ENCODE measurements at places on chromosomes 2 and 18. TPM values are rescaled to one million over a fixed set of nuclear protein-coding genes. Genes with fewer than 3 reads are reported as not detected.

C2orf72 gene
- total RNA-seq: 0.08 TPM

DNA sequence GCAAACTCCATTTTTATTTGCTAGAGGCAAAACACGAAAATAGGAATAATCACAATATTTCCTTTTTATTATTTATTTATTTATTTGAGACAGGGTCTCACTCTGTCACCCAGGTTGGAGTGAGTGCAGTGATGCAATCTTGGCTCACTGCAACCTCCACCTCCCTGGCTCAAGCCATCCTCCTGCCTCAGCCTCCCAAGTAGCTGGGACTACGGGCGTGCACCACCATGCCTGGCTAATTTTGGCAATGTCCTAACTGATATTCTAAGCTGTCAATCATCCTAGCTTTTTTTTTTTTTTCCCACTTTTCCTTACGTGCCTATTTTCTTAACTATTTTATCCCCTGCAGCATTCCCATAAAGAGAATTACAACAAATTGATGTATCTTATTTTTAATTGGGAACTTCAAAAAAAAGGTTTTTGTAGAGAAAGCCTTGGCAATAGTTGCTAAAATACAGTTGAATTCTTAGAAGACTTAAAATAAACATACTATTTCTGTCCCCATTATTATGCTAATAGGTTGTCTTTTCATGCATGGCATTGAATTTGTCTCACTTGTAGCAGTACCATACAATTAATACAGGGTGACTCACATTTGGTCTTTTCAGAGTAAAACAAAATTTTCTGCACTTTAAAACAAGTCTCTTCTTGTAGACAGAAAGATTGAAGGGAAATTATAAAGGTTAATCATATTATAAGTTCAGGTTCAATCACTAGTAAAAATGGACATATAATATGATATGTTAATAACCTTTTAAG is 153.5 kb downstream of the SLC39A10 start:
- no peak for DNase-seq

DNA sequence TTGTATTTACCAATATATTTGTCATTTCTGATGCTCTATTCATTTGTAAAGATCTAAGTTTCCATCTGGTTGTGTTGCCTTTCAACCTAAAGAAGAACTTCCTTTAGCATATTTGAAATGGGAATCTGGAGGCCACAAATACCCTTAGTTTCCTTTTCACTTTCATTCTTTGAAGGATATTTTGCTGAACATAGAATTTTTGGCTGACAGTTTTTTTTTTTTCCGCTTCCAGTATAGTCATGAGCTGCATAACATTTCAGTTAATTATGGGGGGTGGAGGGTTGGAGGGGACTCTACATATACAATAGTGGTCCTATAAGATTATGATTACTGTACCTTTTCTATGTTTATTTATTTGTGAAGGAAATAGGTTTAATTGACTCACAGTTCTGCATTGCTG is 83.9 kb downstream of the CERS6 start:
- DNase-seq: no peak

- no peak for DNase-seq
These were observed 147.7 kb downstream of the CTNNA2 start for GRCh38 chr2:79660557-79660956.

GRCh38 chr2:119257198-119257597 is 33.6 kb downstream of the STEAP3 start:
- no peak for DNase-seq

Data from right atrium auricular region (tissue), 2 donors.